ENCODE measurements at places on chromosomes 1 and 21.

DNA sequence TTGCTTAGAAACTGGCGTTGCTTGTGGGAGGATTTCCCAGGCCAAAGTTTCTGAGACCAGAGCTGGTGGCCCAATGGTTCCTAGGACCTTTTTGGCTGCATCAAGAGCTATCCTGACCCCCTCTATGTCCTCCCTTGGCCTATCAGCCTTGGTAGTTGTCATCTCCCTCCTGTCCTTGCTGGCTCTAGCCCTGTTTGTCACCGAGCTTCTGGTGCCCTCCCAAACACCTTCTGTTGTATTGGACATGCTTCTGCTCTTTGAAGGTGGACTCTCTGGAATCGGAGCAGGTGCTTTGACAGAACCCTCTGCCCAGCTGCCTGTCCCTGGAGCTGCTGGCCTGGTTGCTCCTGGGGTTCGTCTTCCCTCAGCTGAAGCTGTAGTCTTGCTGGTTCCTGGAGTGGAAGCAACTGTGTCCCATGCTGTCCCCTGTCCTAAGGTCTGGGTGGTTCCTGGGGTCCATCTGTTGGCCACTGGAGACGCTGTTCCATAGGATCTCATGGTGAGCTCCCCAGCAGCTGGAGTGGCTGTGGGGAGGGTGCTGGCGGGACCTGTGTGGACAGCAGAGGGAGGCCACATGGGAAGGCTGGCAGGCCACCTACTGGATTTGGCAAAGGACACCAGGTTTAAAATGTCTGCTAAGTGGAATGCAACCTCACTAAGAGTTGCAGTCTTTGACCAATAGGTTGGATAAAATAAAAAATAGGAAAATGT lies 9.4 kb downstream of the FCAMR start:
- no peak for DNase-seq

DNA sequence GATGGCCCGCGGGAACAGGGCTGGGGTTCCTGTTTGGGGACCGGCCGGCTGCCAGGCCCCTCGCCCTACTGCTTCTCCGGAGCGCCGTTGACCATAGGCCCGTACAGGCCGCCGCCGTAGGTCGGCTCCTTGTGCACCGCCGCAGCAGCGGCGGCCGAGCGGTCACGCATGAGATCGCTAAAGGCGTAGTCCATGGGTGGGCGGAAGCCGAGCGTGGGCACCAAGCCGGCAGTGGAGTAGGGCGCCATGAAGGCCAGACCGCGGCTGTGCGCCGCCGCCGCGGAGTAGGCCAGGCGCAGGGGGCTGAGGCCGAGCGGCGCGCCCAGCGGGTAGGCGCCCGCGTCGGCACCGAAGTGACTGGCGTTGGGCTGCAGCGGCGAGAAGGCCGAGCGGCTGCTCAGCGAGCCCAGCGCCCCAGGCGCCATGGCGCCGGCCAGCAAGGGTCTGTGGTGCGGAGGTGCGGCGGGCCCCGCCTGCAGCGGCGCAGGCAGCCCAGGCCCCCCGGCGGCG lies 4.6 kb downstream of the DMRTA2 start:
- no peak for DNase-seq

GRCh38 chr1:183218027-183218618 lies 32.1 kb downstream of the LAMC2 start:
- no peak for DNase-seq

DNA sequence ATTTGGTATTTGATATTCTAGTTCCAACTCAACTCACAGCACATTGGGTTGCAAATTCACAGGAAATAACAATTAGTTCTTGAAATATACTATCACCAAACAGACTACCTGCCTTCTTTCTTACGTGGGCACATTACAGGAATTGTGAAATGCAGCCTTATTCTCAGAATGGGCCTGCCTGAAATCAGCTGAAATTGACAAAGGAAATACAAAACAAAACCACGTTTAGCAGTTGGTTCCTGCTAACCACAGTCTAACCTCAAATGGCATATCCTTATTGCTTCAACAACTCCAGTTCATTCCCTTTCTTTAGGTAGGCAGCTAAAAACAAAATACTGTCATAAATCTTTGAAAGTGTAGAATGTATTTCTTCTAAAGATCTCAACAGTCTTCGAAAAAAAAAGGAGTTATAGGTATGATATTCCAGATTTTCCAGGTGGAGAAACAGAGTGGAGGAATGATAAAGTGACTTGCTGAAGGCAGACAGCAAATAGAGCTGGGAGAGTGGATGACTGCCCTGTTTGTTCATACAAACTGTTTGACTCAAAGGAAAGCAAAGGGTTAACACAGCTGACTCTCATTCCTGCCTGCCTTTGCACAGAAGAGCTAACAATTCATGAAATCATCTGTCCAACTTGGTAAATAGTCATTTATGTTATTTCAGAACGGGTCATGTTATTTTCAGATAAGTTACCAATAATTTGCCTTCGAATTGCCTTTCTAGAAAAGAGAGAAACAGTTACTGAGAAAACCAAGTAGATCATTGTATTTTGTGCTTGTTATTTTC lies 1.6 kb upstream of the GREM2 start:
- no peak for DNase-seq

- DNase-seq, result no peak
Measured at GRCh38 chr1:228006786-228007048, at the start of gene WNT3A. Gene WNT3A (plus strand): TSS chr1:228006998. CDS start chr1:228007129, 131 bp downstream.

DNA sequence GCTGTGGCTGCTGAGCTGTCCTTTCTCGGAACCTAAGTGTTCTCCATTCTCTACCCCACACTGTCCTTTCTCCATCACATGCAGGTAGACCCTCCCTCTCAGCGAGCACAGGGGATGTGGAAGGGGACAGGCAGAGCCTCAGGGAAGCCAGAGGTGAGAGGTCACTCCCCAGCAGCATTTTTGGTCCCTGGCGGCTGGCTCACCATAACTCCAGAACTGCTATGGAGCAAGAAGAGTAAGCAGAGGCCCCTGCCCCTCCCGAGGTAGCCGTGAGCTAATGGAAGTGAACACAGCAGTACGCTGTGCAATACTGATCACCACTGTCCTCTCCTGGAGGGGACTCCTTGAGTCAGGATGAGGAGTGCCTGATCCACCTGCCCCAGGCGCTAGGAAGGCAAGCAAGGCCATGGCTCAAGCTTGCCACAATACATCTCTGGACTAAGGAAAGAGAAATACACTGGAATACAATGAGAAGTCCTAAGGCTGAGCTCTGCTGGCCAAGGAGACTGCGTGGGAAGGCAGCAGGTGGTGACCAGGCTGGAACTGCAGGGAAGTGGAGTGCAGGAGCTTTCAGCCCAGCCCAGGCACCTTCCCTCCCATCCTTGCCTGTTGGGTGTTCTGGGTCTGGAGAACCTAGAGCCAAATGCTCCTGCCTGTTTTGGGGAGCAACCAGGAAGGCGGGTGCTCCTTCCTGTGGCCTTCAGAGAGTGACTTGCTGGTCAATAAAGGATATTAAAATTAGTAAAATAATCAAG lies 96.2 kb downstream of the LAMC2 start:
- no peak for DNase-seq

DNA sequence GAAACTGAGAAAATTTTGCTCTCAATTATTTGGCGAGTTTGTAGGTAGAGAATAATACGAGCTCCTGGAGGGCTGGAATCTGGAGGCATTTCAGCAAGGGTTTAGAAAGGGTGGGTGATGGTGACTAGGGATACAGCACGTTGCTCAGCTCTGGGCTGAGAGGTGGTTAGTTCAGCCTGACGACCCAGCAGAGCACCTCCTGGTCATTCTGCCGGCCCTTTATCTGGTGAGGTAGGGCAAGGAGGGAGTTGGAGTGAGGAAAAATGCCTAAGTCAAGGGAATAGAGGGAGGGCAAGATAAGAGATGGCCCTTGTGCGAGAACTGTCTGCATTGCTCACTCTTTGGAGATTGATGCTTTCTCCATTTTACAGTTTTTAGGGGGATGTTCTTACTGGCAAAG lies 19.1 kb downstream of the GALNT2 start:
- no peak for DNase-seq

DNA sequence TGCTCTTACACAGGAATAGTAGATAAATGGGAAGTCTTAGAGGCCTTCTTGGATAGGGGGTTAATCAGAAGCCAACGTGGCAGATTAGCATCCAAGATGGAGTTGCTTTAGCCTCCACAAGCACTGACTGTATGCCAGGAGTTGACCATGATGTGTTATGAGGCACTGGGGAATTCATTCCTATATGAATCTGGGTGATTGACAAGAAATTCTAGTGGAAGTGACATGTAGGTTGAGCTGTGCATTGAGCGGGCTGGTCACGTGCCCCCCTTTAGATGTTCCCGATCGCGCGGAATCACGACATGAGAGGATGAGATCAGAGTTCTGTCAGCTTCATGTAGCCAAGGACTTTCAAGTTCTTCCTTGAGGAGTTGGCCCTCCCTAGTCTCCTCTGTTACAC lies 31.7 kb downstream of the GALNT2 start:
- no peak for DNase-seq

DNA sequence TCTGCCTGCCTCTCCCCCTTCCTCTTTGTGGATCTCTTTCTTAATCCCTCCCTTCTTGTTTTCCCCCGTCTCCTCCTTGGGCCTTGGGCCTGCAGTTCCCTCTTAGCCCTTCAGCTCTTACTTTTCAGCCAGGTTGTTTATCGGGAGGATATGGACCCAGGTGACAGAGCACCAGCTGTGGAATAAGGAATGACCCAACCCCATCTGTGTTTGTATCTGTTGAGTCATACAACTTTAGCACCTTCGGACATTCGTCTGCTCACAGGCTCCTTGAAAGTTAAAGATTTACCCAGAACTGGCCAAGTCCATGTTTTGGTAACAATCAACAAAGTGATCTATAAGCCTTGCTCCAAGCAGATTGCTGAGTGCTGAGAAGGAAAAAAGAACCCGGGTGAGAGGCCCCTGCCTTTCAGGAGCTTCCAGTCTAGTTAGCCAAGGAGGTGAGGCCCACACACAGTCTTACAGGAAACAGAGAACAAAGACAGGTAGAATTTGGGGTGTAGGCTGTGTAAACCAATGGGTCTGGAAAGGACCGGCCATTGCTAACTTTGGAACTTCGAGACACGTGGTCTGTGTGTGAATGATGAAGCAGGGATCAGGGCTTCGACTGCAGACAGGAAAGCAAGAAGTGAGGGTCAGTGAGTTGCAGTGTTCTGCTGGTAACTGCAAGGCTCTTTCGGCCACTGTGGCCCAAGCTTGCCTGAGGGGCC lies 66.7 kb upstream of the F3 start:
- DNase-seq, result no peak

GRCh38 chr1:96782206-96782605 lies 60.6 kb downstream of the PTBP2 start:
- DNase-seq, result no peak

Data from left forelimb (tissue), 1 donor.